IgD-negative memory B cell (primary cell): ENCODE measurements at places on chromosomes 13 and 19. TPM values are rescaled to one million over a fixed set of nuclear protein-coding genes. Genes with fewer than 3 reads are reported as not detected.

The EMC10 gene
- polyA plus RNA-seq, result 8.7 TPM

The TNNT1 gene
- polyA plus RNA-seq, result not detected

The ZNF709 gene
- 2.6 TPM for polyA plus RNA-seq

The ZNF567 gene
- 9.4 TPM for polyA plus RNA-seq

The SIGLEC7 gene
- not detected for polyA plus RNA-seq

The CPB2 gene
- polyA plus RNA-seq, result 0.14 TPM

The ZBTB32 gene
- polyA plus RNA-seq, result 31.6 TPM

The THSD8 gene
- polyA plus RNA-seq, result 6.4 TPM

The APOC1 gene
- not detected for polyA plus RNA-seq

The KCNN1 gene
- polyA plus RNA-seq, result not detected

The GNA15 gene
- not detected for polyA plus RNA-seq

The CLEC4M gene
- polyA plus RNA-seq, result not detected
